Foreskin fibroblast (primary cell): ENCODE measurements at places on chromosomes 2 and 18.

DNA sequence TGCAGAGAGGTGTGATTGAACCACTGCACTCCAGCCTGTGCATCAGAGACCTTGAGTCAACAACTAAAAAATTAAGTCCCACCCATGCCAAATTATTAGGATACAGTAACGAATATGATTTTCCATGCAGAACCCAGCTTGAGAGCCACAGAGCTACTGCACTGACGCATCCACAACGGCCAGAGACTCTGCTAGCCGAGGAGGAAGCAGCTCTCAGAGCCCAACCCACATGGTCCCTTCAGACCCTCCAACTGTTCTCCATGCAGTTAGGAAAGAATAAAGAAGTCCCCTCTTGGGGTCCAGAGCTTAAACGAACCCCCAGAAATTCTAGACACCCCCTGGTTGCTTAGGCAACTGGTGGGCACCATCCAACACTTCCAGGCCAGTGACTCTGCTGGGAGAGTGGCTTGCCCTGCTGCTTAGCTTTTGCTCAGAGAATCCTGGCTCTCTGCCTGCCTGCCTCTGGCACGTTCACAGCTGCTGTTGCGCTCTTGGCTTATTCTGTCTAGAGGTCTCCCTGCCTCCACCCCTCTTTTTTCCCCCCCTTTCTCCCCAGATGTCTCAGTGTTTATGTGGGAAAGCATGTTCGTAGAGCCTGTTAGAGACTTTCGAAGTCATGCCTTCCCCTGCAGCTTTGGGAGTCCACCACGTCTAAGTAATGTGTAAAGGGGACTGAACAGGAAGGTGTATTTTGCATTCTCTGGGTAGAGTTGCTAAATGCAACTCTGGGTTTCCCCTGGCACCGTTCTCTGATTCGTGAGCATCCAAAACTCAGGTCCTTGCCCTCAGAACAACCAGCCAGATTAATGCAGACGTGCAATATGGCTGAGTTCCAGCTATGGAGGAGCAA, 26.0 kb upstream of the SP3 start:
- peak; percentile 82 for DNase-seq

- DNase-seq: no peak
Measured at GRCh38 chr2:239326831-239327535, 73.8 kb downstream of the HDAC4 start.

GRCh38 chr2:53829273-53829979, 30.3 kb downstream of the GPR75 start:
- DNase-seq: no peak

DNA sequence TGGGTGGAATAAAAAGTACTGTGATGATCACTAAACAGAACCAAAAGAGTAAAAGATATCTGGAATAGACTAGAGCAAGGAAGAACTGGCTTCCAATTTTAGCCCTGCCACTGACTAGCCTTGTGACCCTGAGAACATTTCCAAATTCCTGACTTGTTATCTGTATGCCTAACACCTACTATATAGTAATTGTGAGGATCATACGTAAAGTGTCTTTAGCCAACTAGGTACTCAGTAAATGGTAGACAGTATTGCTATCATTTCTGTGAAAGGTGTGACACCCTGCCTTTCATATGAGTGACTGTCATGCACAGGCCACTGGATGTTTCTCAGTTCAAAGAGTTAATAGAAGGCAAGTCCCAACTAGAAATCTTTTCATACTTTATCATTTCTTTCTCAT, 29.8 kb downstream of the CYTIP start:
- no peak for DNase-seq

GRCh38 chr2:145066856-145067548, 547.1 kb upstream of the ZEB2 start:
- no peak for DNase-seq

DNA sequence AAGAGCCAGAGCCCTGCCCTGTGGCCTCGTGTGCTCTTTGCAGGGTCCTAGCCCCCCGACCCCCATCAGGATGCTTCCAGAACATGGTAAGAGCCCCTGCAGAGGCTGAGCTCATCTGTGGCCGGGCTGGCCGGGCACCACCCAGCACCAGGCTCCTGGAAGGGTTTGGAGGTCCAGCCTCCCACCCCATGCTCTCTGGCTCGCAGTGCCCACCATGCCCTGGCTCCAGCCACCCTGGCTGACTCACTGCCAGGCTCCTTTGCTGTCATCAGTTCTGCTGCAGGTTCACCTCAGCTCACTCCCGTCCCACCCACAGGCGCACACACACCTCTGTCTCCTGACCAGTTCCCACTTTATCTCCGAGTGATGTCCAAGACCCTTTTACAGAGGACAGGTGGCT, 37.5 kb downstream of the EIF4E2 start:
- DNase-seq: no peak

DNA sequence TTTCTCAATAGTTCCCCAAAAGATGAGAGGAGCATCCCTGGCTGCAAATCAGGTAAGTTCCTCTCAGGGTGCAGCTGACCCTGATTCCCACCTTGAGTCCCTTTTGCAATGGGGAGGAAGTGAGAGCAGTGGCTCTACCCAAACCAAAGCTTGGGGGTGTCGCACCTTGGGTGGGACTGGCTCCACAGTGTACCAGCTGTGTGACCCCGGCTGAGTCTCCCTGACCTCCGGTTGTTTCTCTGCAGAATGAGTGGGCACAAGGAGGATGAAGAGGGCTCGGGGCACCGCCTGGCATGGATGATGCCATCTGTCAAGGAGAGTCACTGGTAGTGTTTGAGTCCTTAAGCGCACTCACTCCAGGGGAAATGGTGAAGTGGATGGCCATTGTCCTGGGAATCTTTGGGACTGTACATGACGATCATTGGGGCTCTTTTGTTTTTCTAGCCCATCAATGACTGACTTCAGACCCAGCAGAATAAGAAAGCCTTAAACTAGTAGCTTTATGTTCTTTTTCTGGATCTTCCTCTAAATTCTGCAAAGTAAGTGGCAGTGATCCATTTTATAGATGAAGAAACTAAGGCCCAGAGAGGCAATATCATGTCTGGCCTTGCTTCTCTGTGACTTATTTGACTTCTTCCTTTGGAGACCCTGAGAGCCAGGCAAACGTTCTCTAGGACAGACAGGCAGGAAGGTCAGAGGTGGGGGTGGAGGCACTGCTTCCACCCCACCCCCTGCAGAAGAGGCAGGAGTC, 106.3 kb upstream of the ST3GAL5 start:
- no peak for DNase-seq

DNA sequence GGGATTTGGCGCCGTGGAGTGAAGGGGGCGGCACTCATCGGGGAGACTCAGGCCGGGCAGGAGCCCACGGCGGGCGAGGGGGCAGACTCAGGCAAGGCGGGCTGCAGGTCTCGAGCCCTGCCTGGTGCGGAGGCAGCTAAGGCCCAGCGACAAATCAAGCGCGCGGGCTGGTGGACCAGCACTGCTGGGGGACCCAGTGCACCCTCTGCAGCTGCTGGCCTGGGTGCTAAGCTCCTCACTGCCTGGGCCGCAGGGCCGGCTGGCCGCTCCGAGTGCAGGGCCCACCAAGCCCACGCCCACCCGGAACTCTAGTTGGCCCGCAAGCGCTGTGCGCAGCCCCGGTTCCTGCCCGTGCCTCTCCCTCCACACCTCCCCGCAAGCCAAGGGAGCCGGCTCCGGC, 26.2 kb upstream of the SPP2 start:
- no peak for DNase-seq

DNA sequence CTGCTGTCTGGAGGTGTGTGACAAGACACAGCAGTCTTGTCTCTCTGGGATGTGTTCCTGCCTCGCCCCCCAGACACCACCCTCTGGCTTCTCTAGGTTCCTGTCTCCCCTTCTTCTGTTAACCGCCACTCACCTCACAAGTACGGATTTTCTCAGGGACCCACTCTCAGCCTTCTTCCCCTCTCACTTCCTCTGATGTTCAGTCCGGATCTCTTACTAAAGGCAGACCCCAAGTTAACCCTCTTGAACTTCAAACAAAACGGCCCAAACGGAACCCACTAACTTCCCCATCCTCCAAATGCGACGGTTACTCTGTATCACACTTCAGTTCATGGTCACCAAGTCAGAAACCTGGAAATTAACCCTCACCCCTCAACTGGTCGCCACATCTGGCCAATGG, 32.0 kb downstream of the B4GALT6 start:
- no peak for DNase-seq

GRCh38 chr2:203177361-203177760, 61.5 kb upstream of the CYP20A1 start:
- DNase-seq: no peak

DNA sequence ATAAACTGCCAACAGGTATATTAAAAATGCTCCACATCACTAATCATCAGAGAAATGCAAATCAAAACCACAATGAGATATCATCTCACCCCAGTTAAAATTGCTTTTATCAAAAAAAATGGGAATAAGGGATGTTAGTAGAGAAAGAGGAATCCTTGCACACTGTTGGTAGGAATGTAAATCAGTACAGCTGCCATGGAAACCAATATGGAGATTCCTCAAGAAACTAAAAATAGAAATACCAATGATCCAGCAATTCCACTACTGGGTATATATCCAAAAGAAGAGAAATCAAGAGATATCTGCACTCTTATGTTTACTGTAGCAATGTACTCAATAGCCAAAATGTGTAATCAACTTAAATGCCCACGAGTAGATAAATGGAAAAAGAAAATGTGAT, 40.6 kb downstream of the ZRANB3 start:
- DNase-seq: no peak

DNA sequence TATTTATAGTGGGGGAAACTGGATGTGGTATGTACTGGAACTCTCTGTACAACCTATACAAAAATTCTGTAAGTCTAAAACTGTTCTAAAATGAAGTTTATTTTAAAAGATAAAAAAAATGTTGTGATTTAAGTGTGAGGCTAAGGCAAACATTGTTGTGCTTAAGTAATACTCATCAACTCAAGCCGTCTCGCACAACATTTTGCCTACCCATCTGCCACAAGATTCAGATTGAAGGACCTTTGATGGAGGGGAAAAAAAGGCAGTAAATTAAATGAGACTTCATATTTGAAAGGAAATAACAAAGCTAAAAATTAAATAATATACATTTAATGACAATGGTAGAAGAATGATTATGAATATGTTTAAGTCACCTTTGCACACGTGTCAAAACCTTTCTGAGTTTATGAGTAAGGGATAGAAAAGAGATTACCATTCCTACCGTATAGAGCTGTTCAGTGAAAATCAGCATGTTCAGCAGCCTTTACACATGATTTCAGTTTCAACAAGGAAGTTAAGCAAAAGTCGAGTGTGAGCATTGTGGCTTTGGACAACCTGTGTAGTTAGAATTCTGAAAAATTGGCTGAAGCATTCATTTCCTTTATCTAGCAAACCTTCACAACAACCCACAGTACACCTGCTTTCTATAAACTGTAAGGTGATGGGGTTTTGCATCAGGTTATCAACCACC, 499.3 kb downstream of the IRS1 start:
- no peak for DNase-seq

- DNase-seq: no peak
Measured at GRCh38 chr2:135246711-135247270, 194.7 kb downstream of the RAB3GAP1 start.

- no peak for DNase-seq
Measured at GRCh38 chr2:68158134-68158447, 403 bp downstream of the PNO1 start.

GRCh38 chr2:150120326-150120955, 367.0 kb downstream of the RND3 start:
- DNase-seq: no peak

DNA sequence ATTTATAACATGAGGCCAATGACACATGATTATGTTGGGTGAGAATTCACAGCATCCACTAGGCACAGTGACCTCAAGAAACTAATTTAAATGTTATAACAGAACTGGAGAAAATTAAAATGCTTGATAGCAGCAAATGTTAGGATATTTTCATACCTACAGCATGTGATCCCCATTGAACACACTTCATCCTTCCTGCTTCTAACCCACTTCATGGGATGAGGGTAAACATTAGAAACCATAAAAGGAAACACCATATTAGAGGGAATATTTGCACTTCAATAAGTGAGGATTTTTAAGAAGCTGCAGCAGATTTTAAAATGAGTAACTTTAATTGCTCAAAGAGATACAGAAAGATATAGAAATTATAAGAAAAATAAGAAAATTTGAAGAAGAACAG, 117.1 kb downstream of the FSHR start:
- no peak for DNase-seq

DNA sequence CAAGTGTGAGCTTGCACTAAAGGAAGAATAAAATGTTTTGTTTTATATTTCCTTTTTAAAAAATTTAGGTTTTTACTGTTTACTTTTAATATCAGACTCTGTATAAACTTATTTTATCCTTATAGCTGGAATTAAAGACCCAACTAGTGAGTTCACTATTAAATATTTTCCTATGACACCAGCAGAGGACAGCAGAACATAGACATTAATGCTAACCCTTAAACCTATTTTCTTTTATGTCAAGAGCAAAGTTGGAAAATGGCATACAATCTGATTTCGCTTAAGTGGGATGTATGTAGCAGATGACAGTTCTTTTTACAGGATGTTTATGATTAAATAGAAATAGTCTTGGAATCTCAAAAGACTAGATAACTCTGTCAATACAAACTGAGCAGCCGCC, 188.2 kb upstream of the XIRP2 start:
- no peak for DNase-seq

DNA sequence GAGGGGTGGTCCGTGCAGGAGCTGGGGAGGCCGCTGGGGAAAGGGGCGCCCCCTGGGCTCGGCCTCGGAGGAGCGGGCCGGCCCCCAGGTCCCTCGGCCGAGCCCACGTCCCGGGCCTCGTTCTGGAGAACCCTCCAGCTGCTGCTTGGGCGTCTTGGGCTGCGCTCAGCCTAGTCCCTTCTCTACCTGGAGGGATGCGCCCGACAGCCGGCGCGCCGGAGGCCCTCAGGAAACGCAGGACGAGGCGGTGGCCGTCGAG, 293 bp upstream of the D2HGDH start:
- DNase-seq: no peak

DNA sequence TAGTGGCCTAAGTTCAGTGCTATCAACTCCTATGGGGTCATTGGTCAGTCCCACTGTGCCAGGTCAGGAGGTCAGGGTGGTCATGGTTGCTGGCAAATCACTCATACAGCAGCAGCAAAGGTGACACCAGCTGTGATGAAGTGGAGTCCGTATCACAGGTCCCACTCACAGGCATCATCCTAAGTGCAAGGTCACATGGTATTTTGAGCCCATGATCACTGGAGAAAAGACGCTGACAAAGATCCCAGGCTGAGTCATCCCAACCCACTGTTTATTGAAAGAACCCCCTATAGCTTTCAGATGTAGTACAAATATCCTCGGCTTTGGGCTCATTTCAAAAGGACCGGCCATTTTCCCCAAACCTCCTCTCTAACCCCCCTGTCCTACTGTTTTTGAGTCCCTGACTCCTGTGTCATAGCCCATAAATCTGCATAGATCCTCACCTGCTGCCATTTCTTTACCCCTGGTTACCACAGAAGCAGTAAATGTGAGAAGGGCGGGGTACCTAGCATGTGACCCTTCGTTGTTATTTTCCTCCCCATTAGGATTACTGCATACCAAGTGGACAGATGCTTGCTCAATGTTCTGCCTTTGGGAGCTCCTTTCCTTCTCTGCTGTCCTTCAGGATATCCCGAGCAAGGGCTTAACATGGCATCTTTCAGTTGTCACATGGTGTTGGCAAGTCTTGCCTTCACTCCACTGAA, 107.7 kb downstream of the COL6A3 start:
- DNase-seq: peak; percentile 56

GRCh38 chr2:8380566-8380965, 301.3 kb upstream of the ID2 start:
- DNase-seq: no peak

GRCh38 chr2:61423714-61424113, 47.2 kb downstream of the USP34 start:
- peak; percentile 73 for DNase-seq
